Suppressor macrophage (primary cell): ENCODE measurements at places on chromosomes 11 and 22.

DNA sequence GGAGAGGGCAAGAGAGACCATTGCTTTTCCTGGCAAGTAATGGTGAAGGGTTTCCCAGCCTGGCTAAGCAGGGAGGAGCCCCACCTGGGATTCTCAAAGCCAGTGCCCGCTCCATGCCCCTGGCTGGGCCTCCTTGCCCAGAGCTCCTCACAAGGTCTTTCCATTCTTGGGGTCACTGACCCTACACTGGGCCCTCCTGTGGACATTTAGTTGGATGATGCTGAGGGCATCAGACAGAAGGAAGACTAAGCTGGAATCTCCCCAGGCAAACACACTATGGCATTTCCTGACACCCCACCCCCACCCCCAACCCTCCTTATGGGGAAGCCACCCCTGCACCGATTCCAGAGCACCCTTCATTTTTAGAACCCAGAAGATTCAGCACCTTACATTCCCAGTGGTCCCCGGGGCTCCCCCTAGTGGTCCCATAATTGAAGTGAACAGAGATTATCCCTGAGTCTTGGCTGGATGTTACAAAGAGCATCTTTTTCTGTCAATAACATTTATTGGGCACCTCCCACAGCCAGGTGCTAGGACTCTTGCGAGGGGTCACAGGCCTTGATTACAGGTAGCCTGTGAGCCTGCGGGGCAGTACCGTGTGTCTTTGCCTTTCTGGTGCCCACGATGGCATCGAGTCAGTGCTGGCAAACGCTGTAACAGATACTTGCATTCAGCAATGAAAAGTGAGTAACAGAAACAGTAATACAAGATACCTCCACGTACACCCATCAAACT is 548.5 kb downstream of the BUD13 start:
- peak; percentile 73 for DNase-seq

DNA sequence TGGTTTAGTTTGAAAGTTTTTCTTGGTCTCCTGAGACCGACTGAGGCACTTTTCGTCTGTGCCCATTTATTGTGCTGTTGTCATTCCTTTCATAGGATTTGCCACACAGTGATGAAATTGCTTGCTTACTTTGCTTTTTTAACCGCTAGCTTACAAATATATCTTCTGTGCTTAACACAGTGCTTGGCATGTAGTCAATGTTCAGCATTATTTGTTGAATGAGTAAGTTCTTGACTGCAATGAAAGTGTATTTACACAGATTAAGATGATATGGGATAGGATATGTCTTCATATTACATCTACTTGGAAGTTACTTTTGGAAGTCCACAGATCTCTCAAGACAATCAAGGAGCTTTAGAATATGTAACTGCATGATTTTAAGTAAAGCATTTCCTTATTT is 91.2 kb downstream of the GRIA4 start:
- DNase-seq, result no peak

GRCh38 chr11:96103102-96103501 is 179.2 kb upstream of the MTMR2 start:
- DNase-seq, result no peak

GRCh38 chr11:73218830-73219215 is 742 bp downstream of the P2RY2 start:
- DNase-seq, result no peak

DNA sequence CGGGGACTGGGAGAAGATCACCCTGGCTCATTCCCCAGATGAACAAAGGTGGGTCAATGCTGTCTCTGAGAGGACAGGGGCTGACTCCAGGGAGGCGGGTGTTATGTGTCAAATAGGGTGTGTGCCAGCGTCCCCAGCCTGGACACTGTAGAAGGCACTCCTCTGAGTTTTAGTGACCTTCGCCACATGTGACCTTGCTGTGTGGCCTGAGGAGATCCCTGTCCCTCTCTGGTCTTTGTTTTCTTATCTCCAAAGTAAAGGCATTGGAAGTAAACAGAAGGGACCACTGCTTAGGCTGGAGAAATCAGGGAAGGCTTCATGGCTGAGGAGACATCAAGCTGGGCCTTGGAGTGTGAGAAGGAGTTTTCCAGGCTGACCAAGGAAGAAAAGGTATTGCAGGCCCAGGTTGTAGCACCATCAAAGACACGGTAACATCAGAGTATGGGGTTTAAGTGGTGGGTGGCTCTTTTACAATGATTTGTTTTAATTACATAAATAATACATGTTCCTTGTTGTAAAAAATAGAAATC is 74.4 kb downstream of the TP53I11 start:
- DNase-seq, result no peak

GRCh38 chr11:67645521-67646461 is 4.7 kb downstream of the ACY3 start:
- DNase-seq, result no peak

- peak; percentile 85 for DNase-seq
These were observed 1.9 kb upstream of the PEX26 start for GRCh38 chr22:18075720-18076497.

GRCh38 chr11:125990244-125990643 is 44.4 kb downstream of the VSIG10L2 start:
- DNase-seq, result no peak

- DNase-seq, result no peak
These were observed at the start of gene FAM180B for GRCh38 chr11:47586098-47586855. TSS of gene FAM180B (plus strand) at chr11:47586678. CDS start at chr11:47586769, 91 bp downstream.

DNA sequence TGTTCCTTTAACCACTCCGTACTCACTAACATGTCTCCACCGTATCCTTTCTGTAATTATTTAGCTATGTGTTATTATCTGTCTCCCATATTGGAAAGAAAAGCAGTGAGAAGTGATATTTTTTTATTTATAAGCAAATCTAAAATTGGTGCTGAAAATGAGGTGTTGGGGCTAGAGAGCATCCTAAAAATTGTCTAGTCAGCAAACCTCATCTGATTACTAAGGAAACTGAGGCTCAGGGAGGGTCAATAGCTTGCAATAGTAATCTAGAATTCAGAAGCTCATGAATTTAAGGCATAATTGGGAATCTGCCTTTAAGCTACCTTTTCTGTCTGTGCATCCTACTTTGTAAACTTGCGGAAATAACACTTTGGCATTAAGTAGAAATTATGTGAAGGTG is 190.0 kb downstream of the METTL15 start:
- DNase-seq, result no peak

DNA sequence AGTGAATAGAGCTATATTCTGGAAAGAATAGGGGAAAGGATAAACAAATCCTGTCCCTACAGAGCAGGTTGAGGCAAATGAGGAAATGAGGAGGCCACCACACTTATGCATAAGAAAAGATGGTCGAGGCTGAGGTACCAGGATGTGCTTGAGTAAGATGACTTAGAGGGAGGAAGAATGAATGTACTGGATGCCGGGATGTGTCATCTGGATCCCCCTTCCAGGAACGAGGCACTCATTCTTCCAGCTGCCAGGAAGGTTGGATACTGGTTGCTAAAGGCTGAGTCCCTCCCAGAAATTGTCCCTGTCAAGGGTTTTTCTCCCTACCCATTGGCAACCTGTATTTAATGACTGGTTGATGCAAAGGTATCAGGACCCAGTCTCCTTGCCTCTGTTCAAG is 31.1 kb upstream of the SYT9 start:
- no peak for DNase-seq

DNA sequence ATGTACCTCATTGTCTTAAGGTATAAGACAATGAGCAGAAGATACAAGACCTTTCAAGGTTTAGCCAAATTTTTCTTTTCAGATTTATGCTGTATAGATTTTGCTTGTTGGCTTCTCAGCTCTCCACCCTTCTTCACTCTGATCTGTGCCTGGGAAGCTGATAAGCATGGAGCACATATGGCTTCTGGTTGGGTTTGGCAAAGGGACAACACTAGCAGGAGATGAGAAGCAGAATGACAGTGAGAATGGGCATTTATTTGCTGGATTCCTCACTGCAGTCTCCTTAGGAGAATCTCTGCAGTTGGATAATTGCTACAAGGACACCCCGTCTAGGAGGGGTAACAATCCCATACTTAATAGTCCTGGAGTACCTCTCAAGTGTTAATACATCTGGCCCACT is 474.8 kb upstream of the CCDC90B start:
- no peak for DNase-seq

GRCh38 chr11:44755556-44756523 is 29.1 kb downstream of the TSPAN18 start:
- DNase-seq, result no peak

DNA sequence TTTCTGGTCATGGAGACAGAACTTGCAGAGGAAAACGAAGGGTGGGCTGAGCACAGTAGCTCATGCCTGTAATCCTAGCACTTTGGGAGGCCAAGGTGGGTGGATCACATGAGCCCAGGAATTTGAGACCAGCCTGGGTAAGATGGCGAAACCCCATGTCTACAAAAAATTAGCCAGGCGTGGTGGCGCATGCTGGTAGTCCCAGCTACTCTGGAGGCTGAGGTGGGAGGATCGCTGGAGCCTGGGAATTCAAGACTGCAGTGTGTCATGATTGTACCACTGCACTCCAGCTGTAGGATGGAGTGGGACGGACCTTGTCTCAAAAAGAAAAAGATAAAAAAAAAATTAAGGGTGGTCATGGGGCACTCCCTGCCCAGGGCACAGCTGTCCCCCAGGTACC is 5.9 kb downstream of the SERPINH1 start:
- no peak for DNase-seq

GRCh38 chr22:33785283-33785968 is 134.8 kb downstream of the LARGE1 start:
- DNase-seq, result no peak

DNA sequence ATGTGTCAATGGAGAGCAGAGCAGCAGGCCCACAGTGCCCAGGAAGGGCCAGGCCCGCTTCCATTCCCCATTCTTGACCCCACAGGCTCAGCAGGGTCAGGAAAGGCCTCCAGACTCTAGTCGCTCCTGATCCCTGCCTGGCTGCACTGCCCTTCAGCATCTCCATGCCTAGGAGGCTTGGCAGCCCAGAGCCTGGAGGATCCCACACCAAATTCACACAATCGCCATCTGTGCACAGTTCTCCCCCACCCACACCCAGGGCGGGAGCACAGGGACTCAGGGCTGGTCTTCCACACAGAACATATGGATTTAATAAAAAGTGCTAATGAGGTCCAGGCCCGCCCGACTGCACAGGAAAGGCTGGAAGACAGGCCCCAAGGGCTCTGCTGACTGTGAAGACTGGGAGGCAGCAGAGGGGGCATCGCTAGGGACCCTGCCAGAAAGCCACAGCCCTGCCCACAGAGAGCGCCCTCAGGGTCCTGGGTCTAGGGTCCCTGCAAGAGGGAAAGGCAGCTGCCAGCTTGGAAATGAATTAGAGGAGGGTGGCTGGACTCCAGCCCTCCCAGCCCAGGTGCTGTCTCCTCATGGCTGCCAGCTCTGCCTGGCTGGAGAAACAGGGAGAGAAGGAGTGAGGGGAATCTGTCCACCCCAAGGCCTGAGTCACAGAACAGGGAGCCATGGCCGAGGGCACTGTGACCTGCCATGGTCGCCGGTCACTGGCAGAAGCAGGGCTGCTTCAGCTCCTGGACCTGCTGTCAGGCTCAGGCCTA is 39.7 kb downstream of the DKK3 start:
- no peak for DNase-seq

DNA sequence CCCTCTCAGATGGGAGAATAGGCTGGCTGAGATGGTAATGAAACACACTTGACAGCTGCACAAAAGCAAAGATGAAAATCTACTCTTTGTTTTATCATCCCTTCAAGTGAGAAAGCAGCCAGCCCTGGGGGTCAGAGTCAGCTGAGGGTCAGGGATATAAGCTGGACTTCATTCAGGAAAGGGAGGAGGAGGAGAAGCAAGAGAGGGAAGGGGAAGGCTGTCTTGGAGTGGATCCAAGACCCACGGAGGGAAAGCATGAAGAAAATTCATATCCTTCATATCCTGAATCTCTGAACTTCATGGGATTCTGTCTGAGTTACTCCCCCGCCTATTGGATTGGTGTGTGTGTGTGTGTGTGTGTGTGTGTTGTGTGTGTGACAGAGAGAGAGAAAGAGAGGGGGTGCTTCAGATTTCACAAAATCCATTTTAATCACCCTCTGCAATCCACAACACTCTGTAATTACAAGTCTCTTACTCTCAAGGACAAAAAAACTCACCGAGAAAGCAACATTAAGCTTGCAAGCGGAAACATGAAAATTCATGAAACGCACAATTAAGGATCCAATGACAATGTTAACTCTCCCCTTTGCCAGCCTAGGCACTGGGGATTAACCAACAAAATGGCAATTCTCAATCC is 327.7 kb downstream of the TENM4 start:
- no peak for DNase-seq

DNA sequence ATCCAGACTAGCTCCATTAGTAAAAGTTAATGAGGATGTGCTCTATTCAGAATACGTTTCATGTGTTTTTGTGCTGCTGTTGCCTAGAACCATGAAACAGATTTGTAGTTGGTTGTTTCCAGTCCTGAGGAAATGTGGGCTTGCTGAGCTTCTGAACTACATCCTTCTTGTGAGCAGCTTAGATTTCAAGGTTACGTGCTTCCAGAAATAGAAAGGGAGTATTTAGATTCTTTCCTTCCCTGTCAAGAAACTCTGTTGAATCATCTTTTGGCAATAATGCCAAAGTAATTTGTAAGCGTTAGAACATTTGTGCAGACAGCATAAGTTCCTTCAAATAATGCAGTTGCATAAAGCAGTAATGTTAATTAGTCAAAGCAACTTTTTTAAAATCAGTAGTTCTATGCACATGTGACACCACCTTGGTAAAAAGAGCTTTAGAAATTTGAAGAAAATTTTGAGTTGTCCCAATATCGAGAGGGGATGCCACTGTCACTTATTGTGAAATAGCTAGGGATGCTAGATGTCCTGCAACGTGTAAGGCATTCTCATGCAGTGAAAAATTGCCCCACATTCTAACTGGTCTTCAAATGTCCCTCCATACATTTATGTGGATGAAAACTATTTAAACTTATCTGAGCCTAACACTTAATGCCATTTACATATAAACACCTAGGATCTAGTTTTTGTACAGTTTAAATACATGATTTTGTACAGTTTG is 169.6 kb downstream of the ETS1 start:
- no peak for DNase-seq

DNA sequence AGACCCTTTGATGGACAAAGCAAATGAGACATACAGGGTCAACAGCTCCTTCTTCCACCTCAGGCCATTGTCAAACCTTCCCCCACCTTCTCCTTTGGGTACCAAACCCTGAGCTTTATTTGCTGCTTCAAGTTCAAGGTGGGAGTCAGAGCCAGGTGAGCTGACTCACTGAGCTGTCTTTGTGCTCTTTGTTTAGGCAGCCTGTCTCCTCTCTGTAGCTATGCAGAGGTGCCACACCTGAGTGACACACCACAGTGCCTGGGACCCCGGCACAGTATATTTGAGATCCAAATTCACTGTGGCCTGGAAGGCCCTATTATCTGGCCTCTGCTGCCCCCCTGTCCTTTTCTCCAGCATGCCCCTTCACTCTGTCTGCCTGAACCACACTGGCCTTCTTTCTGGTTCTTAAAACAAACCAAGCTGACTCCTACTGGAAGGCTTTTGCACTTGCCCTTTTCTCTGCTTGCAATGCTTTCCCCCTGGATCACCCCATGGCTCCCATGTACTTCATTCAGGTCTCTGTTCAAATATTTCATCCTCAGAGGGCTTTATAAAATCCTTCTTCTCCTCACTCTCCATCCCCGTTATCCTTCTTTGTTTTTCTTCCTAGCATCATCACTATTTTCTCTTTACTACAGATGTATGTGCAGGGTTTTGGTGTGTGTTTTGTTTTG is 16.1 kb downstream of the LMO2 start:
- no peak for DNase-seq
